ENCODE measurements at places on chromosomes 13 and 19.
A peak's percentile ranks its signal among the peaks of the same experiment; 100 is the strongest.

DNA sequence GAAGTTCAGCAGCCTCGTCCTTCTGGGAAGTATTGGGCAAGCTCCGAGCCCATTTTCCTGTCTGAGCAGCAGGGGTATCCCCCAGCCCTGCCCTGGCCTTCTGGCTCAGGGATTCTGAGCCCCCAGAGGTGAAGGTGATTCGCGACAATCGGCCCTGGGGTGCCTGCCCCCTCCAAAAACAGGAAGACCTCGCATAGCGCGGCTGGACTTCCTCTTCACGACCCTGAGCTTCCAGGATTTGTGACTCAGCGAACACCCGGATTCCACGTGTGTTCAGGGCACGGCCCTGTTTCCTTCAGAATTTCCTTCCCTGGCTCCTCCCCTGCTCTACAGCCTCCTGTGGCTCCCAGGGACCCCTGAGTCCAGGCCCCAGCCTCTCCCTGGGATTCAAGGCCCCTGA, at the start of gene SEMA6B:
SEMA6B (minus strand) TSS at position 116 of the 400 bp plus-strand sequence. CDS start 1,227 bp downstream, outside the sequence.
- DNase-seq, result peak; percentile 74

GRCh38 chr19:55599842-55600661, at the start of gene ZNF524:
Gene ZNF524, plus strand, starts transcription at chr19:55600288. Its CDS starts 1,825 bp downstream, at chr19:55602113.
- peak; percentile 89 for DNase-seq

DNA sequence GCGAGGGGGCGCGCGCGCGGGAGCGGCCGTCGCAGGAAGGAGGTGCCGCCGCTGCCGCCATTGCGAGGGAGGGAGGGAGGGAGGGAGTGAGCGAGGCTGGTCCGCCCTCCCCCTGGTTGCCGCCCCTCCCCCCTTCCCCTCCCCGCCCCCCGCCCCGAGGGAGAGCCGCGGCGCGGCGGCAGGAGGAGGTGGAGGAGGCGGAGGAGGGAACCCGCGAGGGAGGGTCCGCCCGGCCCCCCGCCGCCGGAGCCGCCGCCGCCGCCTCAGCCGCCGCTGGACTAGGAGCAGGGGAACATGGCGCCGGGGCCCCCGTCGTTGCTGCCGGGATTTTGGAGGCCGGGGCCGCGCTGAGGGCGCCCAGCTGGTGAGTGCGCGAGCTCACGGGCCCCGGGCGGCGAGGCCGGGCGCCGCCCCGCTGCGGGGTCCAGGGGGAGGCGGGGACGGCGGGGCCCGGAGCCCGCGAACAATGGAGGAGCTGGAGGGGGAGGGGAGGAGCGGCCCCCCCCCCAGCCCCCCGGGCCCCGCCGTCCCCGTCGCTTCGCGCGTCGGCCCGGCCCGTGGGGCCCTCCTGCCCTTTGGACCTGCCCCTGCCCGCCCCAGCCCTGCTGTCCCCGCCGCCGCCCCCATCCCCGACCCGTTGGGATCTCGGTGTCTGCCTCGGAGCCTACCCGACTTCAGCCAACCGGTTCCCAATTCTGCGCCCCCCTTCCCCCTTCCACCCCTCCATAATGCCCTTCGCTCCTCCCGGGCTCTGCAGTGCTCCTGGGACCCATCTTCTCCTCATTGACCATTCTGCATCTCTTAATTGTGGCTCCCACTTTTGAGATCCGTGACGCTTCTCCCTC, at the start of gene ARHGAP35:
ARHGAP35 (plus strand) TSS at position 152 of the 845 bp plus-strand sequence. CDS start 57,679 bp downstream, outside the sequence.
- DNase-seq, result peak; percentile 85

DNA sequence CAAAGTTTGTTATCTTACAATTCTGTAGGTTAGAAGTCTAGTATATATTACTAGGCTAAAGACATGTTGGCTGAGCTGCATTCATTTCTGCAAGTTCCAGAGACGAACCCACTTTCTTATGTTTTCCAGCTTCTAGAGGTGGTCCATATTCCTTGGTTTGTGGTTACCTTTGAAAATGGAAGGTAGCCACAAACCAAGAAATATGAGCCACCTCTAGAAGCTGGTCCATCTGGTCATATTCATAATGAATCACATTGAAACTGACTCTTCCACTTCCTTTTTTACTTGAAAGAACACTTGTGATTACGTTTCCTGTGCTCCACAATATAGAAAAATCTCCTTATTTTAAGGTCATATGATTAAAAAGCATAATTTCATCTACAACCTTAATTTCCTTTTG, 943.0 kb upstream of the PCDH9 start:
- DNase-seq, result peak; percentile 26

DNA sequence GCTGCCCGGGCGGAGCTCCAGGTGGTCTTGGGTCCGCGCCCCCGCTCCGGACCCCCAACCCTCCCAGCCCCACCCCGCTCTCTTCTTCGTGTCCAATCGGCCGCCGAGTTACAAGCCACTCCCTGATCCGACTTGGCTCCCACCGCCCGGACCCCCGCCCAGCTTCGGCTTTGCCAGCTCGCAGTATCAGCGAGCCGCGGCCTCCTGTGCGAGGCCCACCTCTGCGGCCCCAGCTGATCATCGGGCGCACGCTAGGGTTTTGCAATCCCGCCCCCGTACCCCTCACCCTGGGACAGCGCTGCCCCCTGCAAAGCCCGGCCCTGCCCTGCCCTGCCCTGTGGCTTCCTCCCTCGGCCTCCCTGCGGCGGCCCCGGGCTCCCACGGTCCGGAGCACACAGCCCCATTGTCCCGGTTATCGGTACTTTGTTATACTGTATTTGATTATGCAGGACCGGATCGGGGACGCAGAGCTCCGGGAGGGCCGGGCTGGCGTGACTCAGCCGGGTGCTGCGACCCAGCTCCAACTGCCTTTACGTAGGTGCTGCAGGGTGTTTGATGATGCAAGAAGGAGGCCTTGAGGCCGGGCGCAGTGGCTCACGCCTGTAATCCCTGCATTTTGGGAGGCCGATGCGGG, 598 bp upstream of the LPAR2 start:
- peak; percentile 78 for DNase-seq

GRCh38 chr19:53019684-53020083, 6.0 kb downstream of the ERVV-1 start:
- DNase-seq, result peak; percentile 36

DNA sequence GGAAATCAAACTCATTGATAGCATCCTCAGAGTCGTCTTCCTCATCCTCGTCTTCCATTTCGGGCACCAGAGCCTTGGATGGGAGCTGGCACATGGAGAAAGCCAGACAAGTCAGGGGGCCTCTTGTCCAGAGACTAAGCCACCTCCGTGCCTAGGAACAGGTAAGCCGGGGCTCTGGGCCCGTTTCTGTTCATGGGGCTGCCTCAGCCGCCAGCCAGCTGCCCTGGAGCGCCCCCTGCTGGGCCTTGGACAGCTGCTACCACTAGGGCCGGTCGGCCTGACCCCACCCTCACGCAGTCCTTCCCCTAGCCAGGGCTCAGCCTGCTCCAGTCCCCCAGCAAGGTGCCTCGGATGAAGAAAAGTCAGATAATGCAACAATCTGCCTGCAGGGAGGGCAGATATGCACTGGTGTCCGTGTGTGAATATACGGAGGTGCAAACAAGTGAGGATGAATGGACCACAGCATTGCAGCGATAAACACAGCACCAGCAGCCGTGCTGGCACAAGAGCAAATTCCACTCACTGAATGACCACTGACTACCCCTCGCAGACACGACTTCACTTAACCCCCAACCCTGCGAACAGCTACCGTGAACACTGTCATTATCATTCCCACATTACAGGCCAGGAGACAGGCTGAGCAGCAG, 11.9 kb upstream of the PRKD2 start:
- peak; percentile 71 for DNase-seq

- DNase-seq, result no peak
Measured at GRCh38 chr13:76160961-76161925, 525.1 kb downstream of the LMO7 start.

DNA sequence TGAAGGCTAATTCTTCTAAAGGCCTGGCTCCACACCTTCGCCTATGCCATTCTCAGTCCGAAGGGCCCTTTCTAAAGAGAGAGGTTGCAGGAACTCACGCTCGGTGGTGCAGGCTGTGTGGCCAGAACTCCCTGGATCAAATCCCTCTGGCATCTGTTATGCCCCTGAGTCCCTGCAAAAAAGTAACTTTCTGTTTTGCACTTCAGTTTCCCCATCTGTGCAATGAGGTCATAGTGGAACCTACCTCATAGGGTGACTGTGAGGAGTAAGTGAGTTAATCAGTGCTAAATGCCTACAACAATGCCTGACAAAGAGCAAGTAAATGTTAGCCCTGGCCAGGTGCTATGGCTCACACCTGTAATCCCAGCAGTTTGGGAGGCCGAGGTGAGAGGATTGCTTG, 7.3 kb downstream of the IGSF23 start:
- no peak for DNase-seq

- no peak for DNase-seq
Measured at GRCh38 chr13:20701461-20701860, 2.0 kb upstream of the IL17D start.

GRCh38 chr13:64962404-64962803, 2267.7 kb downstream of the PCDH9 start:
- no peak for DNase-seq

DNA sequence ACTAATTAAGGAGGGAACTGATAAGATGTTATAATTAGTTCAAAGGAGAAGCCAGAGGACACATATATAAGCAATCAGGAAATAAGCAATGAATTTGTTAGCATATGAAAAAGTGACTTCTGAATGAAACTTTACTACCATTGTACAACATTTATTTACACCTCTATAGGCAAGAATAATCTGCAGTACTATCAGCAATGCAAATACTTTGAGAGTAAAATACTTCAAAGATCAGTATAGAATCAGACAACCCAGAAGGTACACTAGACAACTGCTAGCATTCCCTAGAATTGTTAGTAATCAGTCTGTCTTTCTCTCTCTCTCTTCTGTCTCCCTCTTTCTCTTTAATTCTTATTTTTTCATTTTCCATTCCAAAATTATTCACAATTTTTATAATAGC, 196.8 kb upstream of the ATXN8OS start:
- no peak for DNase-seq

- DNase-seq, result peak; percentile 90
Measured at GRCh38 chr19:10780368-10780767, 55.6 kb downstream of the TMED1 start.

DNA sequence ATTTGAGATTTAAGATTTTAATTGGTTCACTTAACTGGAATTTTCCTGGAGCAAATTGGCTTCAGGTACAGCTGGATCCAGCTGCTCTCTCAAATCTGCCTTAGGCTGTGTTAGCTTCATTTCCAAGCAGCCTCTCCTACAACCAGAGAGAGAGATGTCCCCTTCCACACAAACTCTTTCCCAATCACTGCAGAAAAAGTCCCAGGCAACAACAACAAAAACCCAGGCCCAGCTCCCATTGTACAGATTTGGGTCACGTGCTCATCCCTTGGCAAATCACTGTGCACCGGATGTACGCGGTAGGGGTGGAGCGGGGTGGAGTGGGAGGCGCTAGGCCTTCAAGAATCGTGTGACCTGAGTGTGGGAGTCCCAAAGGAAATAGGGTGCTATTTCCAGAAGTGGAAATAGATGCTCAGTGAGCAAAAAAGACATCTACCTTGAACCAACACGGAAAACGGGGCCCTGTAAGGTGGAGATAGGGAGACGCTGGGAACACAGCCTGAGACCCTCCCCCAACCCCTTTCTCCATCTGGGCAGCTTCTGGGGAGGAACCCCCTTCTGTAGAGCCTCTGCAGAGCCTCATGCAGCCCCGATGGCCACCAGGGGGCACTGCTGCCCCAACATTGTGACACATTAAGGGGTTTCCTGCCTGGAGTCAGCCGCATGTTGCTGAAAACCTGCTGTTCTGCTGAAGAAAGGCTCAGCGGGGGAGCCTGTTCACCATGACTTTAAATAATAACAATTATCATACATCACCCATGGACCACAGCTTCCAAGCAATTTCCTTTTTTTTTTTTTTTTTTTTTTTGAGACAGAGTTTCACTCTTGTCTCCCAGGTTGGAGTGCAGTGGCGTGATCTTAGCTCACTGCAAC, 25.4 kb downstream of the HPN start:
- DNase-seq, result peak; percentile 95

GRCh38 chr13:41694545-41695301, 237.4 kb downstream of the RGCC start:
- DNase-seq, result peak; percentile 95

GRCh38 chr19:13507053-13507611, 853 bp upstream of the CACNA1A start:
- DNase-seq, result no peak

- peak; percentile 56 for DNase-seq
Measured at GRCh38 chr13:106916329-106916976, 348.5 kb upstream of the ARGLU1 start.
